SK-N-SH (cell line): ENCODE measurements at places on chromosomes 2 and 18.

DNA sequence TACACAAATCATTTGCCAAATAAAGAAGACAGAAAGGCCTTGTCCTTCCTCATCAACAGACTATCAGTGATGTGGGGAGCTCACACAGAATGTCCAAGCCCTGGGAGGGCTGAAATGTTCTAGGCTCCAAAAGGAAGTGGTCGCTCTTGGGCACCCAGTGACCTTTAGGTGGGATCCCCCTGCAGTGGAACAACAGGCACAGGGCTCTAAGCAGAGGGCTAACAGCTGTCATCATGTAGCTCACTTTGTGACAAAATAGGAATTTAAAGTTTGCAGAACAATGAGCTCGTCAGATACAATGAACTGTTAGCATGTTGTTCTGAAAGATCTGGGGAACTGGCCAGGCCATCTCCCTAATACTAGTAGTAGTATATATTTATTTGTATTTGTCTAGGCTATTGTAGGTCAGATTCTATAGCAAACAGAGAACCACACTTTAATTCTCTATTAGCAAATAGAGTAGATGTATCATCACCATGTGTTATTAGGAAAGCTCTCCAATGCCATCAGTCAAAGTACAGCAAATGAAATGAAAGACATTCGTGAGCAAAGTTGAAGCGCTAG lies 151.5 kb upstream of the MAP3K20 start:
- DNase-seq: no peak

GRCh38 chr2:175399326-175399725 lies 217.8 kb upstream of the ATP5MC3 start:
- no peak for DNase-seq

GRCh38 chr18:61892683-61893308 lies at the start of gene RNF152:
Gene RNF152 (minus strand): TSS chr18:61893007. CDS start chr18:61816463, 76,544 bp downstream.
- DNase-seq: peak; percentile 75

GRCh38 chr2:144217853-144218633 lies 301.9 kb downstream of the ZEB2 start:
- no peak for DNase-seq

- no peak for DNase-seq
Observed at GRCh38 chr2:6231166-6231565, 539.0 kb downstream of the SOX11 start.

- DNase-seq: peak; percentile 97
Observed at GRCh38 chr2:43057026-43057741, 169.2 kb downstream of the ZFP36L2 start.

DNA sequence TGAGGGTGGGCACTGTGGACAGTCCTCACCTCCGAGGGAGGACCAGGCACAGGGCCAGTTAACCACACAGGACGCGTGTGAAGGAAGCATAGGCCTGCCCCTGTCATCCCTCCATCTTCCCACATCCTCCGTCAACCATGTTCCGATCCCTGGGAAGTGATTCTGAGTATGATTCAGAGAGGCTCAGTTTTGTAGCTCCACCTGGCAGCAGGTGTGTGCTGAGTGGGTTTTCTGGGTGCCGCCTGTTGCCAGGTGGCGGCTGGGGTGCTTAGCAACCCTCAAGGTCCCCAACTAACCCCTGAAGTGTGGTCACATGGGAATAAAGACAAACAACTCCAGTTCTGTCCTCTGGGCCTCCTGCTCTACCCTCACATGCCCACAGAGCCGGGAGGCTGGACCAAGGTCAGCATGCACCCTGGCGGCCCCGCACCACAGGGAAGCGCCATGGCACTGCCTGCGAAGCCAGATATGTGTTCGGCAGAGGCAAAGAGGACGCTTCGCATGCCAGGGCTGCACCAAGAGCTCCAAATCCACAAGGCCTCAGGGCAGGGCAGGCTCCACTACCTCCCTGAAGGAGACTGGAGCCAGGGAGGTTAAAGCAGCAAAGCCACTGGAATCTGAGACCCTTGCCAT lies 60.0 kb downstream of the ADCY3 start:
- no peak for DNase-seq

DNA sequence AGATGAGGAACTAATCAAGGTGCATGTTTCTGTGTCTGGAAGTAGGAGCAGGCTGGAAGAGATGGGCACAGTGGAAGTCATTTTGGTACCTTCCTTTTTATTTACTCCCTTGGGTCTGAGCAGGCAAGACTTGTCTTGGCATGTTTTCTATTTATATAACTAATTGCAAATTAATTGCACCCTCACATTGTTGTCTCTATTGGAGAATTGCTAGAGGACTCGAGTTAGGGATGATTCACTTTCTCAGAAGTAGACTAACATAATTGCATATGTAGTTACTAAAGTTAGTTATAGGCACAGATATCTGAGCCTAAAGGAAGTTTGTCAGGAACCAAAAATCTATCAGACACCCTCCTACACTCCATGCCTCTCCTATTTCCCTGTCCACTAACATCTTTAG lies 92.8 kb upstream of the NRP2 start:
- DNase-seq: no peak

GRCh38 chr2:210623506-210623905 lies 67.1 kb downstream of the CPS1 start:
- DNase-seq: no peak

- DNase-seq: no peak
Observed at GRCh38 chr18:26096852-26097251, 6.4 kb upstream of the SS18 start.

DNA sequence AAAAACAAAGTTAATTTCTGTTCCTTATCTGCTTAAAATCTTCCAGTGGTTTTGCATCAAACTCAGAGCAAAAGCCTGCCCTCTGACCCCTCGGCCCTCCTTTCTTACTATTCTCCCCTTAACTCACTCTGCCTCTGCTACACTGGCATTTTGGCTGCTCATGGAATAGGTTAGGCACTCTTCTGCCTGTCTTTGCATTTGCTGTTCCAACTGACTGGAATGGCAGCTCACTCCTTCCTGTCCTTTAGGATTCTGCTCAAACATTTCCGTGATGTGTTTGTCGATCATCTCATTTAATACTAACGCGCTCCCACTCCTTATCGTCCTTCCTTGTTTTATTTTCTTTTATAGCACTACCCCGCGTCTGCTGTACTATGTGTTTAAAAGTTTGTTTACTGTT lies 815 bp downstream of the CEBPZ start:
- peak; percentile 36 for DNase-seq

- no peak for DNase-seq
Observed at GRCh38 chr2:126808929-126809328, 89.8 kb upstream of the TEX51 start.

DNA sequence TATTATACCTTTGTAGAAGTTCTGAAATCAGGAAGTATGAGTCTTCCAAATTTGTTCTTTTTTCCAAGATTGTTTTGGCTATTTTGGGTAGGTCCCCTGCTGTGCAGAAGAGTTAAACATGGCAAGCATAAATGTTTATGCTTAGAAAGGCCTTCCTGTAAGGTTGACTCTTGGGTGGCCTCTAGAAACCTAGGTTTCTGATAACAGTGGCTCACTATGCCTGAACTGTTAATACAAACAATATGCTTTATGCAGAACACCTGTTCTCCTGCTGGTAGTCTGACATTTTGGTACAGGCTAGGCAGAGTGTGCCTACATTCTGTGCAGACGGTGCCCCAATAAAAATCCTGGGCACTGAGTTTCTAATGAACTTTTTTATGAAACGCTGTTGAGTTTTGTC lies 10.1 kb downstream of the PTPN18 start:
- no peak for DNase-seq

GRCh38 chr2:154570501-154570900 lies 128.0 kb upstream of the KCNJ3 start:
- no peak for DNase-seq

DNA sequence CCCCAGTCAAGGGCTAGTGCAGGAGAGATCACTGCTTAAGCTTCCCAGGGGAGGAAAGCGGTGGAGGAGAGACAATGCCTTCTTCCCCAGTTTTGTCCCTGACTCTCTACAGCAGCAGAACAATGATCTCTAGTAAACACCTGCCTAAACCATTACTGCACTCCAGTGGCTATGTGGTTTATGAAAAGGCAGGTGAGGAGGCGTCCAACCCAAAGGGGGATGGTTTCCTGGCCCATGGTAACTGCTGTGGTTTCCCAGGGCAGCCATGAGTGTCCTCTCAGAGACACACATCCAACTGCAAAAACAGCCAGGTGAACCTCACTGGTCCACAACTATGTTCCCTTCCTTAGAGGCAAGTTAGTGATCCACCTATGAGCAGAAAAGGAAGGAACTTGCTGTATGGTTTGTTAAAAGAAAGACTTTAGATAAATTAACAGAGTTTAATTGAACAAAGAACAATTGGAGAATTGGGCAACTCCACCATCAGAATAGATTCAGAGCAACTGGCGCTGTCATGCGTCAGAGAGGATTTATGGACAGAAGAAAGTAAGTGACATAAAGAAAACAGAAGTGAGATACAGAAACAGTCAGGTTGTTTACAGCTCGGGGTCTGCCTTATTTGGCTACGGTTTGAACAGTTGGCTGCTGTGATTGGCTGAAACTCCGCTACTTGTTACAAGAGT lies 4.8 kb upstream of the TTC39C start:
- no peak for DNase-seq

DNA sequence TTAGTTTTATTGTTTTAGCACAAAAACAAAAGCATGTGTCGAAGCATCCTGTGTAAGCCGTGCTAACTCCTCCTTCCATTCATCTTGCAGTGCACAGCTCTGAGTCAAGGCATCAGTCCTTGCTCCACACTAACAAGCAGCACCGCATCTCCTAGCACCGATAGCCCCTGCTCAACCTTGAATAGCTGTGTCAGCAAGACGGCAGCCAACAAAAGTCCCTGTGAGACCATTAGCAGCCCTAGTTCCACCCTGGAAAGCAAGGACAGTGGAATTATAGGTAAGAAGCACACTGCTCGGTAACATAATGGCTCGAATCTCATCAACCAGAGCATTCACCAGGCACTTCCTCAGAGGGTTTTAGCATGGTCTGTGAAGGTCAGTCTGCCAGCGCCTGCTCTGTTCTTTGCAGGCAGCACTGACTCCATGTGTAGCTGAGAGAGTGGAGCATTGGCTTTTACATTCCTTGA lies 136.2 kb downstream of the WDSUB1 start:
- DNase-seq: no peak

GRCh38 chr2:57373530-57373929 lies 673.1 kb upstream of the VRK2 start:
- DNase-seq: no peak

DNA sequence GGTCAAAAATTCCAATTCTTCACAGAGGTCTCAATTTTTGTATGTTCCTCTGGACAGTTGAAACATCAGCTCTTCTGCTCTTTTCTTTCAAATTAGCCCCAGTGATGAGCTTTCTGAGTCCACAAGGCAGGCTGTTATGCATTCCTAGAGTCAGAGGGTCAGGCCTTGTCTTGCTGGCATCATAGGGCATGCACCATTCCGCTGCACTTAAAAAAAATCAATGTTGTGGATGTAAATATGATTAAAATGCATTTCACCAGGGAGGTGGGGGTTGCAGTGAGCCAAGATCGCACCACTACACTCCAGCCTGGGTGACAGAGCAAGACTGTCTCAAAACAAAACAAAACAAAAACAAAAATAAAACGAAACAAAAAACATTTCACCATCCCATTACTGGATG lies 465.3 kb downstream of the EIPR1 start:
- no peak for DNase-seq

GRCh38 chr2:165952741-165953211 lies 800 bp downstream of the TTC21B start:
- DNase-seq: no peak

DNA sequence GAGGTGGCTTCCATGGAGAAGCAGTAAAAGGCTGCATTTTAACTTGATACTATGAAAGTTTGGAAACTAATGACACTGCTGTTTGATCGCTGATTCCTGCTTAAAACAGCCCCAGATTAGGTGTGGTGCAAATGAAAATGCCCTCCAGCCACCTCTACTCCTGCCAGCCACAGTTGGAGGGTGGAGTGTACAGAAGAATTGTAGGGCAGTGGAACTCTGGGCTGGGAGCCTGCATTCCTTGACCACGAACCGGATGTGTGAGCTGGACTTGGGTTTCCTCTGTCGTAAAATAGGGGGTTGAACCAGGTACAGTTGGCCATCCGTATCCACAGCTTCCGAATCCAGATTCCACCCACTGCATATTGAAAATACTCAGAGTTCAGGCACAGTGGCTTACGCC lies 84.6 kb upstream of the RFX8 start:
- no peak for DNase-seq

DNA sequence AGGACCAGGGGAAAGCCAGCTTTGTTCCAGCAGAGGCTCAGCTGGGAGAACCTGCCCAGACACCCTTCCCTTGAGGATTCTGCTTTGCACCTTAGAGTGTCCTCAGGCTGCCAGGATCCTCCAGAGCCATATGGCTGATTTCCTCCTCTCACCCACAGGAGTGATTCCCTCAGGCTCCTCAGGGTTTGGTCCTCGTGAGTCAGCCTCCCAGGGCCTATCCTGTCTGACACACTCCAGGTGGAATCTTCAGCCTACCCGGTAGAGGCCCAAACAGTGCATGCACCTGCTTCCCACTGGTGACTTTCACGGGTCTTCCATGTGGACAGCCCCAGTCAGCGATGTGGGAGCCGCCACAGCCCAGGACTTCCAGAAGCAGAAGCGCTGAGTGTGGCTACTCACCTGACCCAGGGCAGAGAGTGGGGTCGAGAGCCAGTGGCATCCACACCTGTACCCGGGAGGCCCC lies 73.3 kb downstream of the TFCP2L1 start:
- no peak for DNase-seq

- peak; percentile 74 for DNase-seq
Observed at GRCh38 chr18:13374468-13375301, 156.1 kb downstream of the LDLRAD4 start.
